ENCODE measurements at places on chromosomes 6 and 20.

DNA sequence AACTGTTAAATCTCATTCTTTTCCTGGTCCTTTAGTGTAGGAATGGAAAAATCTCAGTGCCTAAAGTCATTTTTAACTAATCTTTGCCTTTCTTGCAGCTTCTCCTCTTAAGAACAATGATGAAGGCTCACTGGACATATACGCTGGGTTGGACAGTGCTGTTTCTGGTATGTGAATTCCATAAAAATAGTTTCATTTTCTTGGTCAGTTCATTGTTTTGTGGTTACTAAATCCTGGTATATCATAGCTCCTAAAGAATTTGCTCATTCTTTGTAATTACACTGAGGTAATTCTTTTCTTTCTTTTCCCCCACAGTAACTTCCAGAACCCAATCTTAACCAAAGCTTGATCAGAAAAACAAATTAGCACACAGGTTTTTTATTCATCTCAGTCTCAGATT is 23.4 kb downstream of the CASP8AP2 start:
- peak; percentile 64 for DNase-seq

DNA sequence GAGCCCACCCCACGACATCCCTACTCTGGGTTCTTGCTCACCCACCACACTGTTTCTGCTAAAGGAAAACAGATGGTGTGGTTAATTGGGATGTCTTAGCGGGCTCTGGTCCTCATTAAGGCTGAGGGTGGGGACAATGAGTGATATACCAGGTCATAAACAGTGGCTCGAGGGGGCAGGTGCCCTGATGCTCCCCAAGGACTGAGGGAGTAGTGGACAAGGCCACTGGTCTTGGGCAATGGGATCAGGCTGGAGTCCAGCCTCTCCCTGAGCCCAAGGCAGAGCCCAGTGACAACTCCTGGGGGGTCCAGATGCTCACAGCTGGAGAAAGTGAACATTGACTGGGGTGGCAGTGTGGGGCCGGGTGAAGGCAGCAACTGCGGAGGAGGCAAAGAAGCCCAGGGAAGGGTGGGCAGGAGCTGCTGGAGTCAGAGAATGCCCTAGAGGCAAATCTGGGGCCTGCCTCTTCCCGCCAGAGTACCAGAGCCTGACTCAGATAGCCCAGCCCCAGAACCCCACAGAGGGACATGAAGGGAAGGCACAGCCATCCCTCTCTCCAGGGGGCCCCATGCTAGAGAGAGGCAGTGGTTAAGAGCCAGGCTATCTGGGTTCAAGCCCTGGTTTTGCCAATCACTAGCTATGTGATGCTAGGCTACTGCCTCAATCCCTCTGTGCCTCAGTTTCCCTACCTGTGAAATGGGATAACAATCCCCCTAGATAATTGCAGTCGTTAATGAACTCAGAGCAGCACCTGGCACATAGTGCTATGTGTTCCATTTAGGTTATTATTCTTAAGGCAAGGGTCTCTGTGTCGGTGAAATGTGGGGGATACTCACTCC is 72.3 kb downstream of the MRPL14 start:
- no peak for DNase-seq

GRCh38 chr20:58875541-58876134 is 23.1 kb downstream of the GNAS start:
- DNase-seq: no peak

- DNase-seq: peak; percentile 76
Observed at GRCh38 chr6:106254636-106255035, 70.9 kb downstream of the ATG5 start.

GRCh38 chr20:24658920-24659660 is 189.7 kb downstream of the SYNDIG1 start:
- DNase-seq: no peak

- peak; percentile 75 for DNase-seq
Observed at GRCh38 chr6:106546691-106547414, 82.4 kb downstream of the RTN4IP1 start.

- DNase-seq: no peak
Observed at GRCh38 chr6:35747877-35748276, 11.0 kb downstream of the ARMC12 start.

- DNase-seq: peak; percentile 52
Observed at GRCh38 chr6:14165091-14165490, 47.5 kb downstream of the CD83 start.

- DNase-seq: peak; percentile 68
Observed at GRCh38 chr6:36320475-36320874, 16.2 kb downstream of the BNIP5 start.

DNA sequence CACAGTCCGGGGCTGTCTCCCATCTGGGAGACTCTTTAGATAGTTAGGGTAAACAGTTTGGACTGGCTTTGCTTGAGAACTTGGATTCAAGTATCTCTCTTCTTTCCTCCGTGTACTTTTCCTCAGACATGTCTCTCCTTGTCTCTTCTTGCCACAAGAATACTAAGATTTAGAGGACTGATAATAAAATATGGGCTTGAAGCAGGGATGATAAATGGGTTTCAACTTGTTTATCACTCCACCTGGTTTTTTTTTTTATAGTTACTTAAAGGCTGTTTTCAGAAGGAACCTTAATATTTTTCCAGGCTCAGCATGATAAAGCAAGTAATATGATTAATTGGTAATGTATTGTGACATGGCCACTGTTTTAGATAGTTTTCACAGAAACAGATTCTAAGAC is 40.9 kb upstream of the KIF13A start:
- no peak for DNase-seq

DNA sequence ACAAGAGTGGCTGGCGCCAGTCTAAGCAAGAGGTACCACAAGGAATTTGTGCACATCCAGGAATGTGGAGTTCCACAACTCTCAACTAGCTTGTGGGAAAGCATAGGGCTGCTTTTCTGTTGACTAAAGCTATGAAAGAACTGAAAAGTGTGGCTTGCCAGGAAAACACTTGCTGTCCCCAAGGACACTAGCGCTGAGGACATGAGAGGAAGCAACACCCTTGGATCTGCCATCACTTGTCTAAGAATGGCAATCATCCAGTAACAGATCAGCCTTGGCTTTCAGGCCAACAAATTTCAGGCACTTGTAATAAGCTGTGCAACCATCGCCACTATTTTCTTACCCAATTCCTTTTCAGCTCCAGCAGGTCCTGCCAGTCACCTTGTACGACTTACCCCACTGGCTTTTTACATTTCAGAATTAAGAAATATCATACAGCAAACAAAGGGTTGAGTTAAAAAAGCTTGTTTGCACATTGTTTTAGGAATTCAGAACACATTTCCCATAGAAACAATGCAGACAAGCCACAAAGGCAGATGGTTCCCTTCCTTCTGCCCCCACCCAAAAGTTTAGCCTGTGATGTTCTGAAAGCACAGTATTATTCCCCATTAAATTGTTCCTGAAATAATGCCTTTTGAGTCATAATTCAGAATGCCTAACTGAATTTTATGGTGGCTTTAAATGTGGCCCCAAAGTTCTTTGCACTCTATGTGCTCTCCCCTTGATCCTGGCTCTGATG is 57.9 kb upstream of the SSTR4 start:
- DNase-seq: no peak

GRCh38 chr6:32154514-32155161 is 697 bp downstream of the PPT2 start:
- peak; percentile 77 for DNase-seq

GRCh38 chr6:74623027-74623426 is 582.8 kb downstream of the COL12A1 start:
- no peak for DNase-seq

DNA sequence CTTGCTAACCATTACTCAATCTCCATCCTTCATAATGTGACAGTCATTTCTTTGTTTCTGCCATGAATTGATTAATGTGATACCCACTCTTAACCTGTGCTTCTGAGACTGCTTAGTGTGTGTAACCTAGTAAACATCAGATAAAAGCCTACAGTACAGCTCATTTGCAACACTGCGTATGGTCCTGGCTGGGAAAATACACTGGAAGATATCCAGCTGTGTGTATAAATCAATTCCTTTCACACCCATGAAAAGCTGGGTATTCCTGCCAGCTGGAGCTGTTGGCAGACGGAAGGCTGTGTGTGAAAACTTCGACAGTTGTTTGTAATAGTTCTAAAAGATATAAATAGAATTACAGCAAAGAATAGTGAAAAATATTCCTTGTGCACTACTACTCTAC is 509.2 kb downstream of the FRK start:
- no peak for DNase-seq

GRCh38 chr20:37673444-37673843 is 20.4 kb upstream of the CTNNBL1 start:
- DNase-seq: no peak

GRCh38 chr6:150617496-150618460 is 18.1 kb downstream of the PLEKHG1 start:
- no peak for DNase-seq

DNA sequence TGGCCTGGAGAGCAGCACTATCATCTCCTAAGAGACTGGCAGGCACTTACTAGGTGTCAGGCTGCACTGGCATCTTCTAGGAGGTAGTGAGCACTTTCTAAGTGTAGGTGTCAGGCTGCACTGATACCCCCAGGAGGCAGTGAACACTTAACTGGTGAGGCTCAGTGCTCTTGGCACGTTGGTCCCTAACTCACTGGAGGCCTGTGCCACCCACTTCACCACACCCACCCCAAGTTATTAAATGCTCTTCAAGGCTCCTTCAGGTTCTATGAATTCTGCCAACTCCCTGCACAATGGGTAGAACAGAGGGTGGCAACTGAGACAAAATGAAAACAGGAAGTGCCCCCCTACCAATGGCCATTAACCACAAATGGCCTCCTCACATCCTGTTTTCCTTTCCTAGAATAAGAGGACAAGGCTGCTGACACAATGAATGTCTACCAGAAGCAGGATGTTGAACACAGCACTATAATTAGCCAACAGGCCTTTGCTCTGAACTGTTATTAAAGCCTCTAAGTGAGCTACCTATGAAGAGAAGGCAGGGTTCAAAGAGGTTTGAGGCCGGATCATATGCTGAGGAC is 29.4 kb downstream of the NCOA5 start:
- no peak for DNase-seq

DNA sequence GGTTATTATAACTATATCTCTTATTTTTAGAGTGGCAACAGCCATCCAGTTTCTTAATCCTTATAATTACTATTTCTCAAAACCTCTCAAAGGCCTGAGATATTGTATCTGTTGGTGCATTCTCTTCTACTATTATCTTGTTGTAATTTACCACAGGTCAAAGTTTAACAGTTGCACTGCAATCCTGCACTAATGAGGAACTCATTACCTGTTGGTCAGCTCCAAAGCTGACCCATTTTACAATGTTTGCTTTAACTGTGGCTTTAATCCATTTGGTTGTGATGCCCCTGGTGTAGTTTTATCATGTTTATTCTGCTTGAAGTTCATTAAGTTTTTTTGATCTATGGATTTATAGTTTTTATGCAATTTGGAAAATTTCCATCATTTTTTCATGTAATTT is 6.3 kb upstream of the ADGB start:
- no peak for DNase-seq

- DNase-seq: peak; percentile 31
Observed at GRCh38 chr6:71621918-71622519, 264.3 kb upstream of the RIMS1 start.

DNA sequence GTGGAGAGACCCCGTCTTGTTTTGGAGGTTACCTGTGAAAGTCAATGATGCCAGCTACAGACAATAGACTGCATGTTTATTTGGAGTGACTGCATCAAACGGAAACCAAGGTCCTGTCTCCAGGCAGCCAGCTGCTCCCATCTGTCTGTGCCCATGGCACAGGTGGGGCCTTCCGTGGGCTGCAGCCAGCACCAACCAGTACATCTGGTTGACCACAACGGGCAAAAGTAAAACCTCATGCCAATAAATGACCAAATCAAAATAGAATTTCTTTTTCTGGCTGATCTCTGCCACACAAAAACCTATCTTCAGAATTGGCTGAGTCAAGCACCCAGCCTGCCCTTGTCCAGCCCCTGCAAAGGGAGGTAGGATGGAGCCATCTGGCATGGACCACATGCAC is 33.5 kb downstream of the DLL1 start:
- no peak for DNase-seq
